ENCODE measurements at places on chromosomes 16 and 17. TPM values are rescaled to one million over a fixed set of nuclear protein-coding genes. Genes with fewer than 3 reads are reported as not detected.

OR1A1 gene
- not detected for total RNA-seq

TSPOAP1 gene
- total RNA-seq, result not detected

CEP295NL gene
- total RNA-seq, result 0.54 TPM

SIRT7 gene
- total RNA-seq, result 28.6 TPM

HSD17B1 gene
- 0.75 TPM for total RNA-seq

GUCY2D gene
- not detected for total RNA-seq

ESRP2 gene
- total RNA-seq, result 0.14 TPM

PIK3R5 gene
- total RNA-seq, result not detected

TMEM106A gene
- 0.82 TPM for total RNA-seq

KRT25 gene
- total RNA-seq, result not detected

SLC5A10 gene
- total RNA-seq, result 0.23 TPM

TMC7 gene
- total RNA-seq, result 7.2 TPM

RNF157 gene
- 6.0 TPM for total RNA-seq

CNGB1 gene
- 0.40 TPM for total RNA-seq

CD300LB gene
- total RNA-seq, result 0.03 TPM

MARVELD3 gene
- total RNA-seq, result 0.47 TPM

MAPT gene
- total RNA-seq, result 2.1 TPM

APOH gene
- total RNA-seq, result 3.0 TPM

SLC22A31 gene
- 1.3 TPM for total RNA-seq

CIBAR2 gene
- total RNA-seq, result not detected

CES4A gene
- total RNA-seq, result 1.9 TPM

TEKT3 gene
- not detected for total RNA-seq

SCIMP gene
- not detected for total RNA-seq

PIRT gene
- total RNA-seq, result not detected

WNK4 gene
- 1.3 TPM for total RNA-seq

FBXL16 gene
- total RNA-seq, result 5.6 TPM

Data from A549 treated with CORT108297 at 1 μM for 4 hours (cell line).